ENCODE measurements at places on chromosomes 7 and 10.

DNA sequence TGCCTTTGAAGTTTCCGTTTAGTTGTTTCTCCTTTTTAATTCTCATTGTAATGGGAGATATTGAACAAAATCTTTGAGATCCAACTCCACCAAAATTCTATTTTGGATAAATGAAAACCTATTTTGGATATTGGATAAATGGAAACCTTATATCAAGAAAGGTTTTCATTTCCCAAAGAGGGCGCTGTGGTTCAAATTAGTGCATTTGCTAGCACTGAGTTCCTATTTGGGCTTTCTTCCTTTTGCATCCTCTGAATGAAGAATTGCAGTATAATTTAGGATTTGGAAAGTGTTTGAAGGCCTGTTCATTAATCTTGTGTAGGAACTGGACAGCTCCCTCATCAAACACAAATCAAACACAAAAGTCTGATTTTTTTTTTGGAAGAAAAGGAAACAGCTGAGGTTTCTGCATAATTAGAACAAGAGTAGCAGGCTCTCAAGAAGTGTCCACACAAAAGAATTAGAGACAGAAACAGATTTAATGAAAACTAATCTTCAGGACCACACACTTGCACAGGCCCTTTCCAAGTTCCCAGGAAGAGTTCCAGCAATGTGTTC is 80.8 kb upstream of the KLF14 start:
- H3K4me1 ChIP-seq = no peaks in the 10 kb centered on the region
- H3K27me3 ChIP-seq = no peaks in the 10 kb centered on the region
- peak; percentile 34 for DNase-seq
- no peak overlapping the region for H3K27ac ChIP-seq

GRCh38 chr10:78212786-78213175 is 179.1 kb downstream of the RPS24 start:
- no peak overlapping the region for H3K27ac ChIP-seq
- no peaks in the 10 kb centered on the region for H3K36me3 ChIP-seq
- peaks cover 5% of the 10 kb centered on the region for H3K4me1 ChIP-seq
- DNase-seq = no peak

DNA sequence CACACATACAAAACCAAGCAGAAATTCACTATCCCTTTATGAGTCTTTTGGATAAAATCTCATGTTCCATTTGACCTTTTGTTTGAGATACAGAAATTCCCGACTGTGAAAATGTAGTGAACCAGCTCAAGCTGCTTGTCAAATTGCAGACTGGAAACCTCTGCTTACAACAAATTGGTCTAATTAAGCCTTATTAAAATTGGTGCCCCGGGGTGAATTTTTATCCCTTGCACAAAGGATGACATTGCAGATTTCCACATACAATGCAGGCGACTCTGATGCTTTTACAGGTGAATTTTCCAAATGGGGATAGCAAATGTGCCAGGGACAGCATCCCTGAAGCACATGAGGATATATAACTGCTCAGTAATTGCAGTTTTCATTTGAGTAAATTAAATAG is 257.3 kb downstream of the BMPER start:
- no peaks in the 10 kb centered on the region for H3K27me3 ChIP-seq
- no peak overlapping the region for H3K4me3 ChIP-seq
- peaks cover 3% of the 10 kb centered on the region for H3K4me1 ChIP-seq
- no peak for DNase-seq
- no peaks in the 10 kb centered on the region for H3K36me3 ChIP-seq
- no peak overlapping the region for H3K27ac ChIP-seq

DNA sequence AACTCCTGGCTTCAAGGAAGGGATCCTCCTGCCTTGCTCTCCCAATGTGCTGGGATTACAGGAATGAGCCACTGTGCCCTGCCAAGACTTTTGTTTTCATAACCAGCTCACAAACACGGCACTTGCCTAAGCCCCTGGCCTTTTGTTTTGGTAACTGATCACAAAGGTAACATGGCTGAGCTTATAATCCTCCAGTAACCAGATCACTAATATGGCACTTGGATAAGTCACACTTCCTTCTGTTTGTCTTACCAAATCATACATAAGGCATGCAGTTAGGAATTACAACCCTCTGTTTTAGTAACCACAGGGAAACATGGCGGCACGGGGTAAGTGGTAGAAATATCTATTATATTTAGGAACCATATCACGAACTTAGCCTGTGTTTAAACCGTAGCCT is 577.1 kb downstream of the CALN1 start:
- no peaks in the 10 kb centered on the region for H3K4me1 ChIP-seq
- H3K27ac ChIP-seq = no peak overlapping the region
- H3K4me3 ChIP-seq = no peak overlapping the region
- no peaks in the 10 kb centered on the region for H3K36me3 ChIP-seq
- DNase-seq = no peak

- H3K27ac ChIP-seq = no peak overlapping the region
- peaks cover 13% of the 10 kb centered on the region for H3K27me3 ChIP-seq
- no peaks in the 10 kb centered on the region for H3K36me3 ChIP-seq
- DNase-seq = no peak
- H3K4me3 ChIP-seq = peak overlapping the region; percentile 73
Observed at GRCh38 chr7:15684111-15684800, 2.2 kb downstream of the MEOX2 start.

DNA sequence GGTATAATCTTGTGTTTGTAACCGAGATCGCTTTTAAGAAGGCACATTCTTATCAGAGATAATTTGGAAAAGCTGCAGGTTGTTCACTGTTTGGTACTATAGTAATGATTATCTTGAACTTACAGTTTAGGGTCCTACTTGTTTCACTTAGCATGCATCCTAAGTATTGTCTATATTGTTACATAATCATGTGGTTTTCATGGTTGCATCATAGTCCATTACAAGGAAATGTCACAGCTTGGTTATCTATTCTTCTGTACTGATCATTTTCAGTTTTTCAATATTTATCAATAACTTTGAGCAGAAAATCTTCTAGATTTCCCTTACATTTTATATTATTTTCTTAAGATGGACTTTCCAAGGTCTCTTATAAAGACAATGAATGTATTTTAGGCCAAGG is 116.3 kb downstream of the PLPP4 start:
- no peaks in the 10 kb centered on the region for H3K4me1 ChIP-seq
- H3K4me3 ChIP-seq = no peak overlapping the region
- H3K36me3 ChIP-seq = no peaks in the 10 kb centered on the region
- no peak overlapping the region for H3K27ac ChIP-seq
- no peaks in the 10 kb centered on the region for H3K27me3 ChIP-seq
- no peak for DNase-seq

- no peak for DNase-seq
- no peaks in the 10 kb centered on the region for H3K4me1 ChIP-seq
- H3K4me3 ChIP-seq = no peak overlapping the region
- no peaks in the 10 kb centered on the region for H3K36me3 ChIP-seq
Observed at GRCh38 chr10:121696854-121697253, 98.6 kb upstream of the FGFR2 start.

- H3K27ac ChIP-seq = no peak overlapping the region
- H3K4me3 ChIP-seq = no peak overlapping the region
- H3K36me3 ChIP-seq = no peaks in the 10 kb centered on the region
- H3K27me3 ChIP-seq = peaks cover 2% of the 10 kb centered on the region
- no peaks in the 10 kb centered on the region for H3K4me1 ChIP-seq
Observed at GRCh38 chr10:78397786-78398185, 364.1 kb downstream of the RPS24 start.
